ENCODE measurements at places on chromosomes 13 and 19. TPM values are rescaled to one million over a fixed set of nuclear protein-coding genes. Genes with fewer than 3 reads are reported as not detected.

The ATP8B3 gene
- 3.6 TPM for total RNA-seq

The ZC3H4 gene
- total RNA-seq: 20.2 TPM

The CDX2 gene
- 0.64 TPM for total RNA-seq

The ZNF285 gene
- total RNA-seq: 2.1 TPM

The KLF1 gene
- total RNA-seq: 0.11 TPM

The ATXN8OS gene
- total RNA-seq: not detected

The DMKN gene
- 31.6 TPM for total RNA-seq

The C1QTNF9B gene
- total RNA-seq: not detected

The DCLK1 gene
- total RNA-seq: 1.4 TPM

The KLK3 gene
- total RNA-seq: not detected

The SLC25A41 gene
- total RNA-seq: 0.14 TPM

The FOSB gene
- total RNA-seq: 8.7 TPM

The CYP2F1 gene
- total RNA-seq: not detected

The KIR3DL2 gene
- total RNA-seq: not detected

The SMIM44 gene
- total RNA-seq: not detected

The WDR88 gene
- not detected for total RNA-seq

The KCNK6 gene
- total RNA-seq: 4.6 TPM

The FUT6 gene
- not detected for total RNA-seq

The LGALS14 gene
- not detected for total RNA-seq

The ELSPBP1 gene
- not detected for total RNA-seq

The LRRC8E gene
- total RNA-seq: 5.1 TPM

The GADD45B gene
- total RNA-seq: 112 TPM

The GNA15 gene
- total RNA-seq: 0.04 TPM

The CLDND2 gene
- 13.0 TPM for total RNA-seq

The ICAM5 gene
- total RNA-seq: 0.93 TPM

The NCCRP1 gene
- 1.4 TPM for total RNA-seq

The DKKL1 gene
- 0.55 TPM for total RNA-seq

The SCEL gene
- 0.88 TPM for total RNA-seq

The TMEM272 gene
- not detected for total RNA-seq

The KIR2DL1 gene
- total RNA-seq: not detected
